ENCODE measurements at places on chromosomes 6 and 20. TPM values are rescaled to one million over a fixed set of nuclear protein-coding genes. Genes with fewer than 3 reads are reported as not detected.

The ANGPT4 gene
- 0.23 TPM for total RNA-seq

The TXNDC5 gene
- 19.1 TPM for total RNA-seq

GRCh38 chr6:36765190-36765589, 67.6 kb downstream of the RAB44 start:
- no peaks in the 10 kb centered on the region for H3K36me3 ChIP-seq
- no peak overlapping the region for H3K4me3 ChIP-seq
- peaks cover 5% of the 10 kb centered on the region for H3K4me1 ChIP-seq
- no peak overlapping the region for H3K27ac ChIP-seq

- no peaks in the 10 kb centered on the region for H3K27me3 ChIP-seq
- no peaks in the 10 kb centered on the region for H3K4me1 ChIP-seq
- H3K36me3 ChIP-seq: peaks cover 62% of the 10 kb centered on the region
- no peak for DNase-seq
These were observed 232.3 kb downstream of the PRL start for GRCh38 chr6:22064558-22064957.

- peaks cover 25% of the 10 kb centered on the region for H3K36me3 ChIP-seq
- DNase-seq: no peak
- peaks cover 5% of the 10 kb centered on the region for H3K4me1 ChIP-seq
- H3K27me3 ChIP-seq: no peaks in the 10 kb centered on the region
These were observed 59.9 kb upstream of the GNRH2 start for GRCh38 chr20:2983508-2983907.

DNA sequence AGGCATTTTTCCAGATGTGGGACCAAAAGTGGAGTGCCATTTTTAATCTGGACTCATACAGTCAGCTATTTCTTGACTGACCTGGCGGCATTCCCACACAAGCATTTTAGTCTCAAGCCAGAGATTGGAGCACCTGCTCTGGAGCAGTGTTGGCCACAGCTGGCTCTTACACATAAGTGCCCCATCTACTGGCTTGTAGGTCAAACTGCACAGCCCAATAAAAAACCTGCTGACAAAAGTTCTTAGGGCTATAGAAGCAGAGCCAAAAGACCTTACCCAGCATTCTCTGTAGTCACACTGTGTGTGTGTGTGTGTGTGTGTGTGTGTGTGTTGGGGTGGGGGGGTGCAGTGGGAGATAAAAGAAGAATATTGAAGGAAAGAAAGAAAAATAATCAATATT, 38.6 kb upstream of the SENP6 start:
- H3K4me1 ChIP-seq: no peaks in the 10 kb centered on the region
- H3K4me3 ChIP-seq: no peak overlapping the region
- H3K27ac ChIP-seq: no peak overlapping the region
- H3K36me3 ChIP-seq: no peaks in the 10 kb centered on the region

DNA sequence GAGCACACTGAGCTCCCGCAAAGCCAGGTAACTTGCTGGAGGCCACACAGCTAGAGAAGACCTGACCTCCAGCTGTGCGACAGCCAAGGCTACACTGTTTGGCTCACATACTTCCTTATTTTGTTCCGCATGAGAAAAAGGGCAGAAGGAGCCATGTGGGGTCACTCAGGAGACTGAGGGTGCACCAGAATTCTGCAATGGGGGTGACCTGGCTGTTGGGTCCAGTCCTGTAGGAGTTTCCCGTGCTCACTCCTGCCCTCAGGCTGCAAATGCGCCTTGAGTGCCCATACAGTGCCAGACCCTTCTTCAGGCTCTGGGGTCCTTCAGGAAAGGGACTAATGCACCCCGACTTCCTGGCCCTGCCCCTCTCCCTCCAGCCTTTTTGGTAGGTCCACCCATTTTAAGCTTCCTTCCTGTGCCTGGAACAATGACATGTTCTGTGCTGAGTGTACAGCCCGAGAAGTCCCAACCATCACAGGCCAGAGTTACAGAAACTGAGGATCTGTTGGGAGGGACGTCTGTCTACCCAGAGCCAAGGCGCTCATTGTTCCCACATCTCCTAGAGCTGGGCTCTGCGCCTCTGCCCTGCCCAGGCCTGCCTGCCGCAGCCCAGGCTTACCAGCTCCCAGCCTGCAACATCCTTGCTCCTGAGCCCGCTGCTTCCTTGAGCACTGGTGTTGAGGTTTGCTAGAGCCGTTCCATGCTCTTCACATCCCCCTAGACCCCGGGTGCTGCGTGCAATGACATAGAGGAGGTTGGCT, 33.5 kb upstream of the CD93 start:
- H3K27ac ChIP-seq: no peak overlapping the region
- no peaks in the 10 kb centered on the region for H3K27me3 ChIP-seq
- no peak overlapping the region for H3K4me3 ChIP-seq
- H3K4me1 ChIP-seq: no peaks in the 10 kb centered on the region
- no peak for DNase-seq

All from endodermal cell (in vitro differentiated cells).